Stimulated activated CD8-positive, alpha-beta memory T cell treated with anti-CD3 and anti-CD28 coated beads, Interleukin-7, amount 100 ng/mL, for 1 hour (primary cell): ENCODE measurements at places on chromosomes 7 and 10.
A peak's percentile ranks its signal among the peaks of the same experiment; 100 is the strongest.

- no peak for DNase-seq
Measured at GRCh38 chr7:37062560-37062859, 338.2 kb upstream of the AOAH start.

DNA sequence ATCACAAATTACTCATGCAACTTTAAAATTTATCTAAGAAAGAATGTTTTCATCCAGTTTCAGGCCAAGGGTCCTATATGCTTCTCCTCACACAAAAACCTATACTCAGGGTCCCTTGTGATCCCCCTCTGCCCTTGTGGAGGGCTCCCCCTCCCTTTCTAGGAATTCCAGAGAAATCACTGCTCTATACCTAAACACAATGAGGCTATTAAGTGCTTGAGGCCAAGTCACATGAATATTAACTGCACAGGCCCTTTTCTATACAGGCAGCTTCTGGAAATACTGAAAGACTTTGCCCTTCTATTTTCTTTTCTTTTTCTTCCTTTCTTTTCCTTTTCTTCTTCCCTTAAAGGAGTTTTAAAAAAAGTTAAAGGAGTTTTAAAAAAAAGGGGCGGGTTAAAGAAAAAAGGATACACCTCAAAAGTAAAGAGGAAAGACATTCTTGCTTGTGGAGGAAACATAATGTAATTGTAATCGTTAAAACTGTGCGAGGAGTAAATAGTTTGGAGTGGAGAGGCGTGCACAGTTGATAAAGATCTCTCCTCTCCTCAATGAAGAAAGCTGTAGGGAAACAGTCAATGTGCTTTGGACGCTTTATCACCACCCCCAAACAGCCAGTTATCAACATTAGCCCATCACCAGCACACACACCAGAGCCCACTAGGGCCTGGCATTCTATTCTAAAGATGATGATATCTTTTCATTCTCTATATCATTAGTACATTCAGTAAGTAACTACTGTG lies 16.4 kb downstream of the GRB10 start:
- DNase-seq, result no peak

DNA sequence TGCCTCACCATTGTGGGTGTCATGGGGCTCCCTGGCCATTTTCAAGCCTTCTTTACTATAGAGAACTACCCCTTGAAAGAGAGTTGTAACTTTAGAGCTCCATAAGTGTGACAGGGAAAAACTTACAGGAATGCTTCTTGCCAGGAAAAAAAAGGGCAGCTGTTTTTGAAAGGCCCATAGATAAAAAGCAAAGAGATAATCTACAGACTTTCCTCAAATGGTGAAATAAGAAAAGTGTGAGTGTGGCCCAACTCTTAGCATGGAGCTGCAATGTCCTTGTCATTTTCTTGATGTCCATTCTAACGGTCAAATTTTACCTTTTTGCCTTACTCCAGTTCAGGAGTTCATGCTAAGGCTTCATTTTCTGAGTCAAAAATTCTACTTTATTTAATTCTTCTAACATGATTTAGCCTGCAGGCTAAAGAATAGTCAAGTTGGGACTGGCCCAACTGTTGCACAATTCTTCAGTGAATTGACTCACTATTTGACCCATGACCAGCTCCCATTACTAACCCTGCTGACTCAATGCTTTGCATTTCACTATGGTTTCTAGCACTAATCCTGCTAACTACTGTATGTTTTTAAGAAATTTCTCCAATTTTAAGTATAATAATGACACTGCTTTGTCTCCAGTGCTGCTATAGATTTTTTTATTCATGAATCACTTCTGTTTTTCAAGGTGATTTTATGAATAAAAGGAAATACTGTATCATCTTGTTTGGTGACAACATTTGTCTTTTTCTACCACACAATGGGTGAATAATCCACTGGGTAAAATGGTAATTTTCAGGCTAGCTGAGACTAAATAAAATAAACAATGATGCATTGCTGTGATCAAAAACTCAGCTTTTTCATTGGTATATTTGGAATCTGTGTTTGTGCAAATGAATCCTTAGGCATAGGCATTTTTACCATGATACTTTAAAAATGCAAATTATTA lies 41.4 kb upstream of the SGCE start:
- no peak for DNase-seq

GRCh38 chr7:83937930-83938329 lies 256.7 kb downstream of the SEMA3A start:
- DNase-seq, result no peak

- DNase-seq, result no peak
Measured at GRCh38 chr10:1600861-1601260, 136.5 kb downstream of the ADARB2 start.

DNA sequence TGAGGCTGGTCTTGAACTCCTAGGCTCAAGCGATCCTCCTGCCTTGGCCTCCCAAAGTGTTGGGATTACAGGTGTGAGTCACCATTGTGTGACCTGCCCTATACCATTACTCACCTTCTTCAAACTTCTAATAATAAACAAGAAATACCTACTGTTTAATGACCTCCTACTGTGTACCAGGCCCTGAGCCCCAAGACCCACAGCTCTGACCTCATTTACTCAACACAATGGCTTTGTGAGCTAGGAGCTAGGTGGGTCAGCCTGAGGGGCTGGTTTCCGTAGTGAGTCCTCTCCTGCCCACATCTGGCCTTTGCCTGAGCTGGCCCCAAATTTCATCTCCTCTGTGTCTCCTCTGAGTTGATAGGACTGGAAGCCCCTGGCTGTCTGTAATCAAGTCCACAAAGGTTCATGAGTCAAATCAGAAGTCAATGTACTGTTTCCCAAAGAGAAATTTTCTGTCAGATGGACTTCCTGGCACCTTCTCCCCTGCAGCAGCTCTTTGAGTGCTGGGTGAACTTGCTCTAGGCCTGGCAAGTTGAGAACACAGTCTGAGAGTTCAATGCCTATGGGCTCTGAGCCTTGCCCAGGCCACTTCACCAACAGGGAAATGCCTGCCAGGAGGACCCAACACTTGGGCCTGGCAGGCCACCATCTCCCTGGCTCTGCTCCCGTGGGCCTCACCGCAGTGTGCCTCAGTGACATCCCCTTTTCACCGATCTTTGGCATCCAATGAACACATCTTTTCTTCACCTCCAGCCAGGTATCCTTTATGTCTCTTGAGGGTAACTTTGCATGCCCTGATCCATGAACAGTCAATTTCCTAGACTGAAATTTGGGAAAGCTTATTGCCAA lies 24.0 kb downstream of the NEURL1 start:
- DNase-seq, result no peak

DNA sequence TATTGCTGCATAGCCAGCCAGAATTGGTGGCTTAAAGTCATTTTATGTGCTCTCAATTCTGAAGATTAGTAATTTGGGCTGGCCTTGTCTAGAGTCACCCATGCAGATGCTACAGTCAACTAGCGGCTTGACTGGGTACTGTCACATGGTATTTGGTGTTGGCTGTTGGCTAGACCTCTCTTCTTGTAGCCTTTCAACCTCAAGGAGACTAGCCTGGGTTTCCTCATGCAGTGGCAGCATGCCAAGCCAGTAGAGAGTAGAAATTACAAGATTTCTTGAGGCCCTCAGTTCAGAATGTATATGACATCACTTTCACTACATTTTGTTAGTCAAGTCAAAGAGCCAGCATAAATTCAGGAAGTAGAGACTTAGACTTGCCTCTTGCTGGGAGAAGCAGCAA lies 3.7 kb upstream of the ZNF800 start:
- no peak for DNase-seq

- DNase-seq, result no peak
Measured at GRCh38 chr10:6576326-6576725, 3.8 kb downstream of the PRKCQ start.

- DNase-seq, result no peak
Measured at GRCh38 chr7:126578338-126578737, 674.4 kb downstream of the GRM8 start.

- DNase-seq, result no peak
Measured at GRCh38 chr10:44988957-44989585, 10.5 kb upstream of the DEPP1 start.

DNA sequence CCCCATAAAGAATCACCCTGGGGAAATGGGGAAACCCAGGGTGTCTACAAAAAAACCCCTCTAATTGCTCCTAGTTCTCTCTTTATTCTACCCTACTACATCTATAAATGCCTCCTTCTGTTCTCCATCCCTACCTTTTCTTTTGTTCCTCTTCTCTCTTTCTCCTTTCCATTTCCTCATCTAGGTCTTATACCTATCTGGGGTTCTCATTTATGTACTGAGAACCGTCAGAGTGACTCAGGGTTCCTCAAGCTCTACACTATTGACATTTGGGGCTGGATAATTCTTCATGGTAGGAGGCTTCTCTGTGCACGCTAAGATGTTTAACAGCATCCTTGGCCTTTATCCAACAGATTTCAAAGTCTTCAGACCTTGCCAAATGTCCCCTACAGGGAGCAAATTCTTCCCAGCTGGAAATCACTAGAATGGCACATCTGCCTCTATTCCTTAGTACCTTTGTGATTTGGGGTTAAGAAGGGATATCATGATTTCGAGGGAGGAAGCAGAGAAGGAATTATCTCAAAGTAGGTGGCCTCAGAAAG lies 137.4 kb upstream of the PTN start:
- no peak for DNase-seq

DNA sequence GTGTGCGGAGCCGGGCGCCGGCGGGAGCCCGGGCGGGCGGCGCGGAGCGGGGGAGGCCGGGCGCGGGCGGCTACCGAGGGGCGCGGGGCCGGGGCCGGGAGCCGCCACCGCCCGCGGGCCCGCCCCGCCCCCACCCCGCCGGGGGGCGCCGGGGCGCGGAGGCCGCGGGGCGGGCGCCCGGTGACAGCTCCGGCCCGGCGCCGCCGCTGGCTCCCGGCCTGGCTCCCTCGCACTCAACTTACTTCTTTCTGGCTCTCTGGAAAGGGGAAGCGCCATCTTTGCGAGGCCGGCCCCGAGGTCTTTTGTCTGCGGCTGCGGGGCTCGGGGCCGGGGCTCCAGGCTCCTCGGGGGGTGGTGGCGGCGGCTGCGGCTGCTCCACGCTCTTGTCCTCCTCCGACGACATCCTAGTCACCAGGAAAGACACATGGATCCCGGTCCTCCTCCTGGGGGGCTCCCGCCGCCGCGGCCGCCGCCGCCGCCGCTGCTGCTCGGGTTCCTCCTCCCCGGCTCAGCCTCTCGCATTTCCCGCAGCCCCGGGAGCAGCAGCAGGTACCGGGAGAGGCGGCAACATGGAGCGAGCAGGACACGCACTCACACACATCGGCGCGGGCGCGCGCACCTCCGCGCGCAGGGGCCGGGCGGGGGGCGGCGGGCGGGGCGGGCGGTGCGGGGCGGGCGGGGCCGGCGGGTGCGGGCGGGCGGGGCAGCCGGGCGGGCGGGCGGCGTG lies at the start of gene KMT2C:
Gene KMT2C, minus strand, starts transcription at position 620 of the 727 bp plus-strand sequence. Its CDS starts 217 bp downstream, at position 403.
- no peak for DNase-seq

DNA sequence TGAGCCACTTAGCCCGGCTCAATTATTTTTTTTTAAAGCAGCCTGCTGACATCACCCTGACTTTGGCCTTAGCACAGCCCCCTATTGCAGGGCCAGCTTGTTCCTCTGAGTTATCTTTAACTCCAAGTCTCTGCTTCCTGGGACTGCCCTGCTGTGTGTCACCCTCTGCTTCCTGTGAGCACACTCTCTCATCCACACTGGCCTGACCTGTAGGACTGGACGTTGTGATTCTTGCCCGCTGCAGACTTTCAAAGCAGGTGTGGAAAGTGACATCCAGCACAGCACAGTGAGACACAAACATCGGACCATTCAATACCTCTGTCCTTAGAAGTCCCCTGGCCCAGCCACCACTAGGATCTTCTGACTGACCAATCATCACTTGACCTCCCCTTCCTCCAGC lies 26.4 kb upstream of the HSPA12A start:
- no peak for DNase-seq

- DNase-seq, result no peak
Measured at GRCh38 chr7:31991846-31992245, 78.4 kb downstream of the PDE1C start.

GRCh38 chr10:95183271-95184230 lies 10.5 kb upstream of the ACSM6 start:
- peak; percentile 50 for DNase-seq

DNA sequence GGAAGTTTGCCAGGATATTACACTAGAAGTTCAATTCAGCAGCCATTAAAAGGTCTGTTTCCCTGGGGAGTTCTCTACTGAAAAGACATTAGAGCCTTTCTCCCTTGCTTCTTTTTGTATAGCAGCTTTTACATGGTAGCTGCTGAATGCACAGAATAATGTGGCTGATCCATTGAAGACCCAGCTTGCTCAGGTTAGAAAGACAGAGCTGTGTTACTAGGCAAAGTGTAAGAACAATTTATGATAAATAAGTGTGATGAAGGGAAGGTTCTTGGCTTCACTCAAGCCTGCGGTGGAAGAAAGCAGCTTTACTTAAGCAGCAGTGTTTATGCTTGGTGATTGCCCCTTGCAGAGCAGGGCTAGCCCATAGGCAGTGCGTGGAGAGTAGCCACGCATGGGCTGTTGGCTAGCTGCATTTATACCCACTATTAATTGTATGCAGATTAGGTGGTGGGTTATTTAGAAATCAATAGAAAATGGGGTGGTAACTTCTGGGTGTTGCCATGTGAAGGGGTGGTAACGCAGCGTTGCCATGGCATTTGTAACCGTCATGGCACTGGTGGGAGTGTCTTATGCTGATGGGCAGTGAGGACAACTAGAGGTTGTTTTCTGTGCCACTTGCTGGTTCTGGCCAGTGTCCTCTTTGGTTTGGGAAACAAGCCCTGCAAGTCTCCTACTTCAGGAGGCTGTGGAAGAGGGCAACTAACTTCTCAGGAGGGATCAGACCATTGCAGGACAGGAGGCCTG lies 942.9 kb downstream of the NRG3 start:
- DNase-seq, result no peak

GRCh38 chr10:132167976-132168375 lies 18.8 kb upstream of the DPYSL4 start:
- DNase-seq, result no peak

DNA sequence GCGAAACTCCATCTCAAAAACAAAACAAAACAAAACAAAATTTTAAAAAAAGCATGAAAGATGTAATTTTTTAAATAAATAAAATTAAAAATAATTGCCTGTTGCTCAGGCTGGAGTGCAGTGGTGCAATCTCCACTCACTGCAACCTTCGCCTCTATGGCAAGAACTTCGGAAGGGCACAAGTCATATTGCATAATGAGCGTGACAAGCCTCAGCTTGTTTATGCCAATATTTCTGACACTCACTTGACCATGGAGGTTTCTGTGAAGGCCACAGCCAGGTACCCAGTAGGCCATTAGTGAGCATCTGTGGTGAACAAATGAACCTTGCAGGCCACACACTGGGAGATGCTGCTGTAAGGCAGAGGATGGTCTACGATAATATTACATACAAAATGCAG lies 106.1 kb upstream of the KMT2C start:
- no peak for DNase-seq

DNA sequence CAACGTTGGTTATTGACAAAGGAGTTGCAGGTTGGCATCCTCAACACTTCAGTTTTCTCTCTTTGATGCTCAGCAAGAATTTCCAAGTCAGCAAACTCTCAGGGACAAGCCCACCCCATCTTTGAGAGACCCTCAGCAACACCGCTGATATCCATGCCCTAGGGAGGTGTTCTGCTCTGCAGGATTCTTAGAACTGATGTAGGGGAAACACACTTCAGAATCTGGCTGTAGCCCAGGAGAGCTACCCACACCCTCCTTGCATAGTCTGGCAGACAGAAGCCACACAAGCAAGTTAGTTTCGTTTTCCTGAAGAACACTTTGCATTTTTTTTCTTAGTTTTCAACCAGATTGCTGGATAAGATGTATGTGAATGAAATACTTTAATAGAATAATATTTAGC lies 822 bp downstream of the SAMD9L start:
- DNase-seq, result peak; percentile 10

- no peak for DNase-seq
Measured at GRCh38 chr10:75400771-75401568, 594 bp downstream of the ZNF503 start.
